Cortex of kidney (tissue), 1 donor: ENCODE measurements at places on chromosomes 12 and 14.

- DNase-seq = no peak
Measured at GRCh38 chr14:41130274-41130673, 476.4 kb upstream of the LRFN5 start.

- no peak for DNase-seq
Measured at GRCh38 chr12:85559127-85559526, 277.1 kb downstream of the RASSF9 start.

DNA sequence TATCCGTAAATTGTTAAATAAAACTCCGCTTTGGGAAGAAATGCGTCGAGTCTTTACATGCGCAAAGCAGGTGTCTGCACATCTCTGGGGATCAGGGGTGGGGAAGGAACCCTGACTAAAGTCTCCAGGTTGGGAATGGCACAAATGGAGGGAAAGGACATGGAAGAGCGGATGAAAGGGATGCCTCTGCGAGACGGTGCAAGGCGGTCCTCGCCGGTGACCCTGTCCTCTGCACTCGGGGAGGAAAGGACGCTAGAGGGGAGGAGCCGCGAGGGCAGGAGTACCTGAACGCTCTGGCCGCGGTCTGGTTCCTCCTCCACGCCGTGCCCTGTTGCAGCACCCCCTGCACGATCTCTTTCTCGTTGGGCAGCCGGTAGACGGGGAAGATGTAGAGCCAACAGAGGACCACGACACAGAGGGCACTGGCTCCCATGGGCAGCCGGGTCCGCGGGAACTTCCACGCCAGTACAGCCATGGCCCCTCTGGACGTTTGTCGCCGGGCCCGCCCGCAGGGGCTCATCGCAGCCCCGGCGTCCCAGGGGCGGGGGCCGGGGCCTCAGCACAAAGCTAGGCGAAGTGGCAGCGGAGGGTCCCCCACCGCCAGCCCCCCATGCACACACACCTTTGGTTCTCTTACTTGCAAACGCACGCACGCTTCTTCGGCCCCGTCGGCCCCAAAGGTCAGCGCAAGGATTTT lies 646 bp downstream of the ST8SIA1 start:
- no peak for DNase-seq

DNA sequence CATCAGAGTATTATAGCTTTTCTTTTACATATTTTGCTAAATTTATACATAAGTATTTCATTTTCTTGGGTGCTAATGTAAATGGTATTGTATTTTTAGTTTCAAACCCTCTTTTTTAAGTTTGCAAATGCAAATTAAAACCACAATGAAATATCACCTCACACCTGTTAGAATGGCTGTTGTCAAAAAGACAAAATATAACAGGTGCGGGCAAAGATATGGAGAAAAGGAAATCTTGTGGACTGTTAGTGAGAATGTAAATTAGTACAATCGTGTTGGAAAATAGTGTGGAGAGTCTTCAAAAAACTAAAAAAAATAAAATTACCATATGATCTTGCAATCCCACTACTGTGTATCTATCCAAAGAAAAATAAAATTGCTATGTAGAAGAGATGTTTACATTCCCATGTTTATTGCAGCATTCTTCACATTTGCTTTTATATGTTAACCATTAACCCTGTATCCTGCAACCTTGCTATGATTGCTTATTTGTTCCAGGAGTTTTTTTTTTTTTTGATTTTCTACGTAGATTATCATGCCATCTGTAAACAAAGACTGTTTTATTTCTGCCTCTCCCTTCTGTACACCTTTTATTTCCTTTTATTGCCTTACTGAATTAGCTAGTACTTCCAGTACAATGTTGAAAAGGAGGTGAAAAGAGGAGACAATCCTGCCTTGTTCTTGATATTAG lies 405.4 kb upstream of the MIS18BP1 start:
- DNase-seq = no peak

GRCh38 chr14:69652942-69653684 lies 41.7 kb downstream of the SUSD6 start:
- DNase-seq = no peak

DNA sequence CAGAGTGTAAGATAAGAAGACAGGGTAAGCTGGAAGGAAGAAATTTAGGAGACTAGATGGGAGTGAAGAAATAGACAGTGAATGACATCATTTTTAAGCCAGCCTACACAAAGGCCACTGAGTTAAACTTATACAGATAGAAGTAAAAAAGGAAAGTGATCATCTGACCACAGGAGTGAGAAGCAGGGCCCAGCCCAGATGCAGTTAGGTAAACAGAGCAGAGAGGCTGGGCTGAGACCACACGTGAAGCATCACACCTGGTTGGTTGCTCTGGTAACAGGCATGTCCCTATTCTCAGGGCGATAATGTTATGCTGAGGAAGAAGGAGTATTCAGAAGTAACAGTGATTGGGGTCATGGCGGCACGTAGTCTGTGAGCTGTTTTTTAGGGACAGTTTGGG lies 1079.4 kb downstream of the AACS start:
- no peak for DNase-seq

GRCh38 chr14:103404920-103405319 lies 19.7 kb downstream of the MARK3 start:
- no peak for DNase-seq

- DNase-seq = no peak
Measured at GRCh38 chr12:104189915-104190555, 25.5 kb upstream of the TXNRD1 start.

GRCh38 chr12:561908-562593 lies 101.2 kb downstream of the NINJ2 start:
- DNase-seq = no peak

DNA sequence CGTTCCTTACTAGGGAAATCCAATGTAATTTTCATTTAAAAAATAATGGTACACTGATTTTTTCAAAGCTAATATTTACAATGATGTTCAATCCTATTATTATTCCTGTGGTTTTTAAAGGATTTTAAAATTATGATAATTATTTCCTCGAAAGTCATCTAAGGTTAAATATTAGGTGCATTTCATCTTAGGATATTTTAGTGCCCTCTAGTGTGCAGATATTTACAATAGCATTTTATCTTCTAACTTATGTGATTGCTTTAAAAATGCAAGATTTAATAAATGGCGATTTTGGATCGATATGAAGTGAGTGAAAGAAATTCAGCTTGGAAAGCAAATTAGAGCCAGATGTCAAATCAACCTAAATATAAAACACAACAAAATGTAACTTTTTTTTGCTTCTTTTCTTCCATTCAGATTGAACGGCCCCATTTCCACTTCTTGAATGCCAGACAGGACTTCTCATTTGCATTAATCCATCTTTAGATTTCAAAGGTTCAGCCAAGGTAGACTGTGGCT lies 293.5 kb downstream of the SLC6A15 start:
- DNase-seq = no peak

GRCh38 chr14:90807060-90807459 lies 9.2 kb downstream of the TTC7B start:
- DNase-seq = no peak

GRCh38 chr12:80320121-80320678 lies 123.8 kb upstream of the PTPRQ start:
- DNase-seq = no peak

- DNase-seq = no peak
Measured at GRCh38 chr14:99242816-99243721, 28.9 kb downstream of the BCL11B start.

GRCh38 chr12:107258780-107259179 lies 165.4 kb upstream of the CRY1 start:
- no peak for DNase-seq

DNA sequence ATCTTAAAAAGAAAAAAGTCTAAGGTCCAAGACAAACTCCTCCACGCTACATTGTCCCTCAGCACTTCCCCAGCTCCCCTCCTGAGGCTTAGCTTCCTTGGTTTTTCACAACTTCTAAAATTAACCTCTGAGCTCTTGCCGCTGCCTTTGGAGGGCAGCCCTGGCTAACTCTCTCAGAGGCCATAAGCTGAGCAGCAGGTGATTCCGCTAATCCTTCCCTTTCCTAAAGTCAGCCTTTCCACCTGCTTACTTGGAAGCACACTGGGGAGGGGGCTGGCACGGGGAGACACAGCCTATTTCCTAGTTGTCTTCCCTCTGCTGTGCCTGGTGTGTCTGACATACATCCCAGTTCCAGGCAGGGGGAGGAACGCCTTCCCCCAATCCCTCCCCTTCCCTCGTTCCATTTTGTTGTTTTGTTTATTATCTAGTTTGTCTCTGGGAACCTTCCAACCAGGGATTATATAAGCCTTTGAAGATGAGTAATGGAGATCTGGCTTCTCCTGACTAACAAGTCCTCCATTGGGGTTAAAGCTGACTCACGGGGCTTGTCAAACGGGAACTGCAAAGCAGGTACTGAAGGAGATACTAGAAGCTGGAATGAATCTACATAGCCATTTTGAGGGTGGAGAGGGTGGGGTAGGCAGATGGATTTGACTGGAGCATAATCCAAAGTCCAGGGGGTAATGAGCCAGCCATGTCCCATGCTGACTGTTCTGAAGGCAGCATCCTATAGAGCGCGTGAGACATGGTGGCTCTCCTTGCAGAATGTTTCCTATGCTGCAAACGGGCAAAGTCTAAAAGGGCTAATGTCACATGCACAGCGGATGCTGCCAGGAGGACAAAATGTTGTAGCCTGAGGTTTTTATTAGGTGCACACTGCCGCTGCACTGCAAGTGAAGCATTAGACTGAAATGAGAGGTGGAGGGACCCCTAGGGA lies 230.8 kb downstream of the FOXN3 start:
- DNase-seq = no peak

- DNase-seq = no peak
Measured at GRCh38 chr14:71733210-71733883, 198.9 kb upstream of the RGS6 start.

DNA sequence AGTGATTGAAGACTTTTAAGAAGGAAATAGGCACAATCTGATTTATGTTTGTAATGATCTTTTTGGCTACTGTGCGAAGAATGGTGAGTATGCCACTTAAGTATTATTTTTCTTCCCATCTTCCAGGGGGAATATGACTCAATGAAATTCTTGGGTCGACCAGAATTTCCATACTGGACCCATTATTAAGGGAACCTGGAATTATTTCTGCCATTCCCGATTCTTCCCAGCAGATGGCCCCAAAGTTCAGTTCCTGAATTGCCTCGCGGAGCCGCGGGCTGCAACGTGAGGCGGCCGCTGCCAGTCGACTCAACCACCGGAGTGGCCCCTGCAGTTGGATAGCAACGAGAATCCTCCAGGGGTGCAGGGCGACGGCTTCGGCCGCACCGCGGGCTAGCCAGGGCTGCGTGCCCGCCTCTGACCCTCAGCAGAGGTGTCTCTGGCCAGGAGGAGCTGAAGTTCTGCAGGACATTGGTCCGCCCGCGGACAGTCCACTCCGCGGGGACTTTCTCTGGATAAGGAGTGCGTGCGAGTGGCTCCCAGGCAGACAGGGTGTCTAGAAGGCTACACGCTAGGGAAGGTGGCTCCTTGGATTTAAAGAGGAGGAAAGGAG lies 628 bp upstream of the TSHR start:
- DNase-seq = no peak

DNA sequence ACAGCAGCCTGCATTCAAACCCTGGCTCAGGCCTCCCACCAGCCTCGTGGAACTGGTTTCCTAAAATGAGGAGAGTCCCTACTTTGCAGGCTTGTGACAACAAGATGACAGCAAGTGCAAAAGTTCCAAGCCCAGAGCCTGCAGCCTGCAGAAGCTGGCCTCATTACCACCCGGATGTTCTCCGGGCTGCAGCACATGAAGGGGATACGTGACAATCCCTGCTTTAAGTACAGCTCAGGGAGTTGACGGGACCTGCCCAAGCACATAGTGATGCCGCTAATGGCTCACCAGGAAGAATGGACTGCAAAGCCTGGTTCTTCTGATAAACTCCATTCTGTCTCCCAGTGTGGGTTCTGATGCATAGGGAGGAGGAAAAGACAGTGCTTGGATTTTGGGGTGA lies 15.0 kb downstream of the SSH1 start:
- no peak for DNase-seq

GRCh38 chr12:104855599-104855998 lies 102.5 kb downstream of the SLC41A2 start:
- DNase-seq = no peak

- DNase-seq = no peak
Measured at GRCh38 chr14:94355191-94355794, 32.2 kb upstream of the SERPINA6 start.

DNA sequence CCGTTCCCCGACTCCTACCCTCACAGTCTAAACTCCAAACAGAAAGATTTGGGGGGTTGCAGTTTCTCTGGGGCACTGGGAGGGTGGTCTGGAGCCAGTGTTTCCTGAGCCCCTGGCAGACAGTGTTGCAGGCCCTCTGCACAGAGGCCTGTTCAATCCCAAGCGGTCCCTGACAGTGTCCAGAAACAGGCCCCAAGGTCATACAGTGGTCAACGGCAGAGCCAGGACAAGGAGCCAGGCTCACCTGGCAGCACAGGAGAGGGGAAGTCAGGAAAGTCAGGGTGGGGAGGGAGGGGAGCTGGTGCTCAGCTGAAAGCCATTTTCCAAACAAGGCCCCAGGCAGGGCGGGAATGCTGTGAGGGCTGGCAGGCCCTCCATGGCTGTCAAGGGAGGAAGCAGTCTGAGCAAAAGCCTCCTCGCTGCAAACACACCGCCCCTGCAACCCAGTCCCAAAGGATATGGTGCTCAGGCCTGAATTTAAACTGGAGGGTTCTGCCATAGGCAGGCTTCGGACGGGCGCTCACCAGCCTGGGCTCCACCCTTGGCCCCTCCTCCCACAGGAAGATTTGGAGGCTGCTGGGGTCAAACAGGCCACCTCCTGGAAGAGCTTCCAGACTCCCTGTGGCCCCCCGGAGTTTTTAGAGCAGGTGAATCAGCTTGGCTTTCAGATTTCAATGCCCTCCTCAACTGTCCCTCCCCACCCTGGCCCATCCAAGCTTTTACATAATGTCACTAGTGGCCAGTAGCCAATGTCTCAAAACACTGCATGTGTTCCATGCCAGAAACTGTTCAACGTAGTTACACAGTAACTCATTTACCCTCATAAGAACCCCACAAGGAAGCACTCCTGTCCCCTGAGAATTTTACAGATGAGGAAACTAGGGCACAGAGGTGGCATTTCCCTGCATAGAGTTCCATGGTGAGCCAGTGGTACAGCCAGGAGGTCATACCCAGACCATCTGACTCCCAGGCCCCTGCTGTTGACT lies 41.5 kb downstream of the CHGA start:
- DNase-seq = no peak

GRCh38 chr14:90607141-90607540 lies 209.1 kb downstream of the TTC7B start:
- DNase-seq = no peak

DNA sequence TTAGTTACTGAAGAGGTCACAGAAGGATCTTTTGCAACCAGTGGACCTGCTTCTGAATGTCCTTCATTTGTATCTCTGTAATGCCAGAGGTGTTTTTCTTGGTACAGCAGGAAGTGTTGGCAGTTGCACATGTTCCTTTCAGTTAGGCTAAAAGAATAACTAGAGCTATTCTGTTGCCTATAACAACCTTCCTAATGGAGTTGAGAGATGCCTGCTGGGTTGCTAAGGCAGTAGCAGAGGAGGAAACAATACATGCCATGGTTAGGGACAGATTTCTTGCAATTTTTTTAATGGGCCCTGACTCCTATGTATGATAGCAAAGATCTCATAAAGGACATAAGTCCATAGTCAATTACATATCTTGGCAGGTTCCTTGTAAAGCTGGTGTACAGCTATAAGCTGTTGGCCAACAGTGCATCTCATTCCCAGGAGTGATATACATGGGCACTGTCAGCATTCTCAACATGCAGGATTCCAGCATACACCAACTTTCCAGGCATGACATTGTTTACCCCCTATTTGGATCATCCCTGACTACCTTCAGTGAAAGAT lies 556.6 kb downstream of the CCER1 start:
- no peak for DNase-seq

- no peak for DNase-seq
Measured at GRCh38 chr12:7403466-7403865, 40.5 kb downstream of the CD163L1 start.

- DNase-seq = no peak
Measured at GRCh38 chr12:109182041-109182839, 65.9 kb downstream of the ACACB start.

GRCh38 chr14:59424341-59425071 lies 40.7 kb downstream of the GPR135 start:
- no peak for DNase-seq
